ENCODE measurements at places on chromosomes 2 and 18.
A peak's percentile ranks its signal among the peaks of the same experiment; 100 is the strongest.

GRCh38 chr2:10837298-10838266 is 25.0 kb upstream of the PDIA6 start:
- DNase-seq, result no peak

DNA sequence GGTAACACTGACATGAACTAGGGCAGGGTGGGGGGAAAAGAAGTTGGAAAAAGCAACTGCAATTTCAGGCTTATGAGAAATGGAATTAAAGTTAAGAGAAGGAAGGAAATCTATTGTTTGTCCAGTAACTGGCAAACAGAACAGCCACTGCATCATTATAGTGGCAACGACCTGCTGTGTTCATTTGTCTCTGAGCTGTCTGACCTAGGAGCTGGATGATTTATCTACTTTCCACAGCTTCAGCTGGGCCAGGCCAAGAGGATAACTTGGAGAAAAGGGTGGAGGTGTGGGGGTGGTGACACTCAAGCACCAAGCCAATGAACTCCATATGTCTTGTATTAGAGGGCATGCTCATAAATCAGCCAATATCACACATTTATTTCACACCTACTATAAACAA is 291.5 kb upstream of the KLHL29 start:
- no peak for DNase-seq

GRCh38 chr2:73844087-73844486 is 15.3 kb downstream of the STAMBP start:
- no peak for DNase-seq

GRCh38 chr2:119741868-119742267 is 17.9 kb upstream of the PTPN4 start:
- DNase-seq, result no peak

- no peak for DNase-seq
These were observed 261.3 kb downstream of the CDH19 start for GRCh38 chr18:66342577-66342976.

- peak; percentile 9 for DNase-seq
These were observed 1651.8 kb downstream of the DPP10 start for GRCh38 chr2:116094196-116094595.

DNA sequence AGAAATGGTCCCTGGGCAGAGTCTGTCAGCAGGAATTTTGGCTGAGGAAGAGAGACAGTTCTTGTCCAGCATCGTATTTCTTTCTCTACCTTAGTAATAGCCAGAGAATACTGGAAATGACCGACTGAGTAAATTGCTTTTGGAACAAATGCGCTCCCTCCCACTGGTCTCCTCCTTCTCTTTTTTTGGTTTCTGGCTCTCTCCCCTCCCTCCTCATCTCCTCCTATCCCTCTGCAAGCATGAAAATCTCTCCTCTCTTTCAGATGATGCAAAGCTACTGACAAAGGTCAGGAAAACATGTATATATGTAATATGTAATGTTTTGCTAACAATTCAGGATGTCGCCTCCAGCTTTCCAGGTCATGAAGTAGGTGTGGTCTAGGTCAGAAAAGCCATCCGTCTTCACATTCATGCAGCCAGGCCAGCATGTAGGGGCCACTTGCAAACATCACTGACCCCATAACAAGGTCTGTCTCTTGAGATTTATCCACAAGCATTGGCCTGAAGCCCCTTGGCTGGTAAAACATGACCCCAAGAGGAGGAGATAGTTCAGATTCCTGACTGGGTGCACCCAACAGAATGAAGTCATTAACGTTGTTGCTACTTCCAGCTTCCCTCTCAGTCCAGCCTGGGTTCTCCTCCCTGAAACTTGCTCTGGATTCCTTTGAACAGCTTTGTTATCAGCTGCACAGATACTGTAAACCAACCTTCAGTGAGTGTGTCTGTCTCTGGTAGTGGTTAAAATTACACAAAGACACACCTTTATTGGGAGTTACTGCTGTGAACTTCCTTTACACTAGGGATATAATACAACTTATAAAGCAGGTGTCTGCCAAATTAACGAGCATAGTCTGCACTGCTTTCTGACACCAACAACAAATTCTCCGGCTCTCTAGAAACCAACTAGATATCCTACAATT is 864.4 kb upstream of the KLHL29 start:
- peak; percentile 11 for DNase-seq

DNA sequence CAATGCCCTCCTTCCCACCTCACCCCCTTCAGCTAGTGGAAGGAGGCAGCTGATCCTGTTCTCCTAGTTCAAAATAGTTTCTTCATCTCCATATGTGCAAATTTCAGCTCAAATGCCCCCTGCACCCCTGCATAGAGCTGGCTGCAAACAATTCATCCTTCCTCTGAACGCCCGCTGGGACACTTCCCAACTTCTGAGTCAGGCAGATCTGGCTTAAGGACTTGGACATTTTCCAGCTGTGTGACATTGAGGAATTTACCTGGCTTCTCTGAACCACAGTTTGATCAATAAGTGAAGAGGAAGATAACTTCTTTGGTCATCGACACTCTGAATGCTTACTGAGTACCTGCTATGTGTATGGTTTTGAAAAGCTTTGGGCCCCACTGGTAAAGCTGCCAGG is 23.5 kb downstream of the PTGR3 start:
- DNase-seq, result no peak

- DNase-seq, result peak; percentile 95
These were observed at the start of gene BCL11A for GRCh38 chr2:60553495-60554073. TSS of gene BCL11A (minus strand) at chr2:60553654. CDS start at chr2:60553270, 384 bp downstream.

DNA sequence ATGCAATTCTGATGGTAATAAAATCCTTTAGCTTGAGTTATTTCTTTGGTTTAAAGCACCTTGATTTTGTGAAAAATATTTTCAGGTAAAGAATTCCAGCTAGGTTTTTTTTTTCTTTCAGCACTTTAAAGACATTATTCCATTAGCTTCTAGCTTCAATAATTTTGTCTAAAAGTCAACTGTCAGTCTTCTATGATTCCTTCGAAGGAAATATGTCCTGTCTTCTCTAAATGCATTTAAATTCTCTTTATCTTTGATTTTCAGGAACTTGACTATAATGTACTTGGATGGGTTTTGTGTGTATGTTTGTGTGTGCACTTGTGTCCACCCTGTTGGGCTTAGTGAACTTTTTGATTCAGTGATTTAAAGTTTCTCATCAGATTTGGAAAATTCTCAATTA is 4.7 kb downstream of the LONRF2 start:
- no peak for DNase-seq

GRCh38 chr18:12057419-12058039 is 36.1 kb upstream of the ANKRD62 start:
- no peak for DNase-seq

GRCh38 chr2:122414902-122415301 is 659.5 kb downstream of the TSN start:
- peak; percentile 3 for DNase-seq

- DNase-seq, result no peak
These were observed 121.5 kb upstream of the GYPC start for GRCh38 chr2:126534478-126534877.

DNA sequence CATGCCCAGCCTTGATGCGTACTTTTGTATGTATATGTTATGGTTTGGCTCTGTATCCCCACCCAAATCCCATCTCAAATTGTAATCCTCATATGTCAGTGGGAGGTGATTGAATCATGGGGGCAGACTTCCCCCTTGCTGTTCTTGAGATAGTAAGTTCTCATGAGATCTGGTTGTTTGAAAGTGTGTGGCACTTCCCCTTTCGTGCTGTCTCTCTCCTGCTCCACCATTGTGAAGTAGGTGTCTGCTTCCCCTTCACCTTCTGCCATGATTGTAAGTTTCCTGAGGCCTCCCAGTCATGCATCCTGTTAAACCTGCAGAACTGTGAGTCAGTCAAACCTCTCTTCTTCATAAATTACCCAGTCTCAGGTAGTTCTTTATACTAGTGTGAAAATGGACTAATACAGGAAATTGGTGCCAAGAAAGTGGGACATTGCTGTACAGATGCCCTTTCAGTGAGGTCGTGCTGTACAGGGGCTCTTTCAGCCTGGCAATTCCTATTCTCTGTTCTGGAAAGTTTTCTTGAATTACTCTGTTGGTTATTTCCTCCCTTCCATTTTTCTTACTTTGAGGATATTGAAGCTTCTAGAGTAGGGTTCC is 38.2 kb downstream of the KCMF1 start:
- DNase-seq, result no peak

DNA sequence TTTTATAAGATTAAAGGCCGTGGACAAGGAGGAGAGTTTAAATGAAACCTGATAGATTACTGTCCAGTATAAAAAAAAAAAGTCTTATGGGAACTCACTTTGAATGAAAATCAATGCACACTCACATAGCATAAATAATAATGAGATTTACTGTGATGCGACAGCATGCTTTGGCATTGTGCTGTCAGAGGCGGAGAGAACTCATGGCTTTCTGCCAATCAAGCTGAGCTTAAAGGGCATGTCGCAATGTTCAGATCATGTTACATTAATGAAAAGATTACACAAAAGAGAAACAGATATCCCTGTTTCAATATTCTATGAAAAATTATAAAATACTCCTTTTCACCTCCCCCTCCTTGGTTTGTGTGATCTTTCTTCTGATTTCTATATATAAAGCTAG is 310.8 kb downstream of the ERBB4 start:
- DNase-seq, result peak; percentile 73

DNA sequence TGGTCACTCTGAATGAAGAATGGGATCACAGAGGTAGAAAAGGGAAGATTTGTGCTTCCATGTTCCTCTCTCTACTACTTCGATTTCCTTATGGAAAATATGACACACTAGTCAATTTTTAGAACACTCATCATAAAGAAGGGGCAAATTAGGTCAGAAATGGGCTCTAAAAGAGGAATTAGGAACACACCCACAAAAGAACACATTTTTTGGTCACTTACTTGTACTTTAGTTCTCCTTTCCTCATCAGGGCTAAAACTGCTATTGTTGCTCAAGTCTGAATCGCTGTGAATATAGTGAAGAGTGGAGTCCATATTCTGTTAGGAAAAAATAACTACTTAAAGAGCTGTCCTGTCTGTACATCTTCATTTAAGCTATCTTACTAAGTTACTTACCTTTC is 52.6 kb downstream of the PPP4R1 start:
- DNase-seq, result no peak

GRCh38 chr2:30981510-30981909 is 156.7 kb downstream of the GALNT14 start:
- DNase-seq, result peak; percentile 57

DNA sequence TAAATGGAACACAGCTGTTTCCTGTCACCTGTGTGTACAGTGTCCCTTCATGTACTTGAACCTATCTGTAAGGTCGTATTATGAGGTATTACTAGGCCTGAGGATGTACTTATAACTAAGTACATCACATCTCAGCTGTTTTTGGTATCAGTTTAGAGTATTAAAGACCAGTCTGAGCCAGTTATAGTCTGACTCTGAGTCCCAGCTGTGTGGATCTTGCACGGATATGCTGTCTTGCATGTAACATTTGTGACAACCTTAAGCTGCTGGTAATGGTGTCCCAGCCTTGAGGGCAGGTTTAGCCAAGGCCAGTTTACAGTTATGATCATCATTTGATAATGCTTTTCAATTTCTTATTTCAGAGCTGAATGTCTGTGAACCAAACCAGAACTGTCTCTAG is 496.3 kb downstream of the SLC4A3 start:
- no peak for DNase-seq

DNA sequence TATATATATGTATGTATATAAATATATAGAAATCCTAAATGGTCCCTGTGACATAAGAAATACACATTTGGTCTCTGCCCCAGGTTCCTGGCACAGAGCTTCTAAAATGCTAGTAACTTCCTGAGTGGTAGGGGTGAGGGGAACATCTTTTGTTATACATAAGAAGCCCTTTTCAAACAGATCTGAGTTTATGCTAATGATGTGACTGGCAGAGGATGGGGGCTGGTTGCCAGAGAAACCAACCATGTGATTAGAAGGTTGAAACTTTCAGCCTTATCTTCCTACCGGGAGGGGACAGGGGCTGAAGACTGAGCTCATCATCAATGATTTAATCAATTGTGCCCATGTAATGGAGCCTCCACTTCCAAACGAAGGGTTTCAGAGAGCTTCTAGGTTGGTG is 16.3 kb downstream of the MFSD2B start:
- no peak for DNase-seq

GRCh38 chr2:10157293-10157692 is 34.8 kb downstream of the RRM2 start:
- no peak for DNase-seq

GRCh38 chr2:144133936-144134665 is 385.8 kb downstream of the ZEB2 start:
- DNase-seq, result no peak

- peak; percentile 85 for DNase-seq
These were observed 52.1 kb upstream of the ACAA2 start for GRCh38 chr18:49865401-49865800.

DNA sequence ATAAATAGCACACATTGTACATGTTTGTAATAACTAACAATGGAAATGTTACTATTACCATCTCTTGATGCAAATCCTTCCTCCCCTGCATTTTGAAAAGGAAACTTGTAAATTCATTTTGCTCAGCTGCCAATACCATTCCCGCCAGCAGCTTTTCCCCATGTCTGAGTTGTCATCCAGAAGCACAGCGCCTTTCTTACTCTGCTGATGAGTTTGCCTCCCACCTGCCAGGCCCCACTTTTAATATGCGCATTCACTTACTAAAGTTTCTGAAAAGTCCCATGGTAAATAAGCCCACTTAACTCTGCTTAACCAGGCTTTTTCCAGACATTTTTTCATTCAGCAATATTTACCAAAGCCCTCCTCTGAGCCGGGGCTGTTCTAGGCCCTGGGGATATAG is 3.9 kb downstream of the CHST10 start:
- no peak for DNase-seq

- DNase-seq, result no peak
These were observed 83.9 kb upstream of the PGAP1 start for GRCh38 chr2:197010200-197011020.

DNA sequence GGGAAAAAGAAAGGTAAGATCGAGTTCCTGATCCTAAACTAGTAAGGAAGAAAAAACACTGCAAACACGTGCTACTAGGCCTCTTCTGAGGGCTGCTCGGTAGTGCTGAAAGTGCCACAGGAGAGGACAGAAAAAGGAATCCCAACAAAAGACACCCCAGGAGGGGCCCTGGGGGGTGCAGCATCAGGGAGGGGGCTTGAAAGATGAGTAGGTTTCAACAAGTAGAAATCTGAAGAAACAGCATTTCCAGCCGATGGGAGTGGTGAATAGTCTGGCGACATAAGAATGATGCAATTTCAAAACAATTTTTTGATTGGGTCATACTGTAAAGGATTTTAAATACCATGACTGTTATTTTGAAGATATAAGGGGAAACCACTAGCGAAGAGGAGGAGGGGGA is 98.6 kb downstream of the NOL10 start:
- DNase-seq, result no peak

DNA sequence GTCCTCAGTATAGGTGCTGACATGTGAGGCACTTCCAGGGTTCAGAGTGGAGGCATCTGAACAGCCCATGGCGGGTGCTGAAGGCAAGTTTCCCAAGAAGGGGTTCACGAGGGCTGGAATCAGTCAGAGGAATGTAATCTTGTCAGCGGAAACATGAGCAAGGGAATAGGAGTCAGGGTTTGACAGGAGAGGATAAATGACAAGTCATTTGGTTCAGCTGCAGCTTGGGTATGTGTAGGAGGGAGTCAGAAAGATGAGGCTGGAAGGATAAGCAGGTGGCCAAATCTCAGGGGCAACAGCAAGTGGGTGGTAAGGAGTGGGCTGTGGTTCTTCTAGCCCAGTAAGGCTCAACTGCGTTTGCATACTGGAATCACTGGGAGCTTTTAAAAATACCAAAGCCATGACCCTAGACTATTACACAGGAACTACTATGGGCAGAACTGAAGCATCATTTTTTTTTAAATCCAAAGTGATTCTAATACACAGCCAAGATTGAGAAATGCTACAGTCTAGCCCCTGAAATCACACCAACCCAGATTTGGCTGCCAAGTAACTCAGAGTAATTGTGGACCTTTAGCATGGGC is 41.8 kb upstream of the NAB1 start:
- no peak for DNase-seq

- DNase-seq, result no peak
These were observed 39.6 kb downstream of the RTTN start for GRCh38 chr18:70165936-70166335.
